NCI-H1105 treated with DMSO at 0.1 percent for 48 hours (cell line): ENCODE measurements at places on chromosomes 2 and 18.

DNA sequence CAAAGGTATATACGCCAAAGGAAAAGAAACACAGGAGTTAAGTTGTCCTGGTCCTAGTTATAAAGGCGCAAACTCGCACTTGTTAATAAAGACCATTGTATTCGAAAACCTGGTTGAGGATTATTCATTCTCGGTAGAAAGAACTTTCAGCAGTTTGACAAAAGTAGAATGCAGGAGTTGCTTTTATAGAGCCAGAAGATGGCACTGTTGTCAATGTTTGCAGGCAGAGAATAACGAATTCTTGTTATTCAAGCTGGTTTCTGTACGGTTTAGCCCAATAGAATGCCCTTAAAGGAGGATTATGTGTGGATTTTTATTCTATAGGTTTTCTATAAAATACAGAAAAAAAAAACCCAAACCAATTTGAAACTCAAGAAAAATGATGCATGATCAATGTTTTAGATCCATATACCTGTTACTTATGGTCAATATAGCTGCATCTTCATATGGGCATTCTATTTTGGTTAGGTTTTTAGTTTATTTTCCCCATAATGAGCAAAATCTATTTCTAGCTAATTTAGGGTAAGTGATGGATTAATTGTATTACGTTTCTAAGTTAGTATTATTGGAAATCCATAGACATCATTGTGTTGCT lies 510.3 kb downstream of the PLCL1 start:
- DNase-seq = peak; percentile 71

DNA sequence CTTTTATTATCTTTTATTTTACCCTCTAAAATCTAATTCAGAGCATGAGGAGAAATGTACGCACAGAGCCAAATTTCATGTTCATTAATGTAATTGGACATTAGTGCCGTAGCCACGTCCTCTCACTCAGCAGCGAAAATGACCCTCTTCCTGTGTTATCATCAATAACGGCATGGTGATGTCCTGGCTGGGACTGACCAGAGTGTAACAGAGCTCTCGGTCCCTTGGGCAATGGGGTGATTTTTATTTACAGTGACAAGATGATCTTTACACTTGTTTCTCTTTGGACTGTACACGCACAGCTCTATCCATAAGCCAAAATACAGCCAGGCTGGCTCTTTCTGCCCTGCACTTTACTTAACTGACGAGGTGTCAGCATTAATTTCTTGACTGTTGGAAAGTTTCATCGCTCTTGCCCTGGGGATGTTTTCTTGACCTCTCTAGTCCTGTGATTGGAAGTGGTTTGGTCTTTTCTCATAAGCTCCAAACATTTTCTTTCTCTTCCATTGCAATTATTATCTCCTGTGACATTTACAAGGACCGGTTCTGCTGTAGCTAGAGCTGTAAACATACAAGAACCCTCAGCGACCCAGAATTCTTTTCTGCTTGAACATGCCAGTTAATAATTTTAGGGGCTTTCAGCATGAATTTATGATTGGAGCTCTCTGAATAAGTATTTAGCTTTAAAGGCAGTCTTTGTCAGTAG lies 308.0 kb upstream of the PIK3C3 start:
- DNase-seq = no peak

DNA sequence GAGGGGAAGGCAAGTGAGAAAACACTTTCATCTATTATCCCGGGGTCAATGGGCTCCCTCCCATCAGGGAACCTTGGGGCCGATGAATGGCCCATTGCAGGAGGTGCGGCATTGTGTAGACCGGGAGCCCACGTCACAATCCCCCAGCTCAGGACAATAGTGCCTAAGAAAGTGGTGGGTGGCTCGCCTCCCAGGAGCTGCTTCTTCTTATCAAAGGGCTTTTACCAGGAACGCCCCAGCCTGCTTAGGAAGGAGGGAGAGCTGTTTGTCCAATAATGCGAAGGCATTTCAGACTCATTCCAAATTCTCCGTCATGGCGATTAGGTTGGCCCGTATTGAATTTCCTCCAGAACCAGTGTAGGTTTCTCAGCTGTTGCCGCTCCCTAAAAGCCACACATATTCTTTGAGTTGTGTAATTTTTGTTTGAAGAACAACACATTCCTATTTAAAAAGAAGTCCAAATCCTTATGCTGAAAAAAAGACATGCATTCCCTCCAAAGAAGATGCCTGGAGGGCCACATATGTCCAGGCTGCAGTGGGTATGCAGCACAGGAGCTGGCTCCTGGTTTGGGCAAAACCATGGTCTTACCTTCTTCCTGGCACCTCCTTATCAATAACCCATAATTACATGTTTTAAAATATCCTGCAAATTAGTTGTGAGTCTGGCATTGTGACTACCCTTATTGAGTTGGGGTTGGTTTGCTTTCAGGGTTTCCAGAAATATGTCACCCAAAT lies 264.7 kb downstream of the MYCN start:
- no peak for DNase-seq

DNA sequence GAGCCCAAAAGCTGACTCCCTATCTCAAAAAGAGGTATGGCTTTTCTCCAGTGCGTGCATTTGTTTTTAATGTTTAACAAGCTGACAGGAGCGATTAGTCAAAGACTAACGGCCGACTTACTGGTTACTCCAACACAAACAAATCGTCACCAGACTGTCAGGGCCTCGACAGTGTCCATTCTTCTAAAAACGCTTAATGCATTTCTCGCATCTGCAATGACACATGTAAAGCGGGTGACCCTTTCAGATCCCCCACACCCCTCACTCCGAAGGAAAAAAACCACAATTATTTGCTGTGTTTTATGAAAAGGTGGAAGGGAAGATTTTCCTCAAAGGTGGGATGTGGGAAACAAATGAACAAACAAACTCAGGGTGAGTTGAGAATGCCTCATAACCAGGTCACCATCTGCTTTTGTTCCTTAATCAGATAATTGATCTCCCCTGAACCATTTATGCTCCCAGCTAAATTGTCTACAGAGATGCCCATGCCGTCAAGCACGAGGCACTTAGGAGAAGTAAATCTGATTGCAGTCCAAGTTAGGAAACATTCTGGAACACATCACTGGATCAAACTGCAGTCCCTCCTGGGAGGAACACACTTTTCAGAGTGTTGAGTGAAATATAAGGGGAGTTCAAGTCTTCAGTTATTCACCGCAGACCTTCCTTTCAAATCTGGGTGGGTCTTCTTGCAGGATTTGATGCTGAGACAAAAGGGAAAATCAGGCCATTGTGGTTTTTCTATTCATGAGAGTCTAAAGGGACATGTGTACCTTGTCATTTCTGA lies 340.8 kb downstream of the CMPK2 start:
- DNase-seq = no peak
